ENCODE measurements at places on chromosomes 7 and 10.

DNA sequence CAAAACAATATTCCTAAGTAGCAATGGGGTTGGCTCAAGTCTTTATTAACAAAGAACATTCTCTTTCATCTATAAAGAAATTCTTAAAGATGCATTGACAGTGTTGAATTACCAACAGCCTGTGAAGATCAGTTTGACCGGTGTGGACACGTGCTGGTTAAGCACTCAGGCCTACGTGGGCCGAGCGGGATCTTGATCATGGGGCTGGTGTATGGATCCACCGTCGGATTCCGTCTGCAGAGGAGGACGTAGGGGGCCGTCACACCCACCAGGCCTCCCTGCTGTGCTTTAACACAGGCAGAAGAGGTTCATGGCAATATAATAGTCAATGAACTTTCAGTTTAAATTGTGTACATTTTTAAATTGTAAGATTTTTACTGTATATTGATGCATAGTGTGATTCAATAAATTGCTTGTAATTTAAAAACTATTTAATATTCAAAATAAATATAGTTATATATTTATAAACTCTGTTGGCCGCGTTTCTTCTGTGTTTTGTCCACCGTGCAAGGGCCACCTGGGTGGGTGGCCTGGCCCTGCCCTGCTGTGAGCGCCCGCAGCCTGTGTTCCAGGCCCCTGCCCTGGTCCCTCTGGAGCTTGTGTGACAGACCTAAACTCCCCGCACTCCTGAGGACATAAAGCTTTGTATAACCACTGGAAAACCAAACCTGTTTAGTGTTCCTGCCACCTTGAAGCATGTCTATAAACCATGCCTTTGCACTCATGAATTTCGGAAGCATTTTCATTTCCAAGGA, 1.9 kb upstream of the BHLHA15 start:
- peak; percentile 22 for DNase-seq

DNA sequence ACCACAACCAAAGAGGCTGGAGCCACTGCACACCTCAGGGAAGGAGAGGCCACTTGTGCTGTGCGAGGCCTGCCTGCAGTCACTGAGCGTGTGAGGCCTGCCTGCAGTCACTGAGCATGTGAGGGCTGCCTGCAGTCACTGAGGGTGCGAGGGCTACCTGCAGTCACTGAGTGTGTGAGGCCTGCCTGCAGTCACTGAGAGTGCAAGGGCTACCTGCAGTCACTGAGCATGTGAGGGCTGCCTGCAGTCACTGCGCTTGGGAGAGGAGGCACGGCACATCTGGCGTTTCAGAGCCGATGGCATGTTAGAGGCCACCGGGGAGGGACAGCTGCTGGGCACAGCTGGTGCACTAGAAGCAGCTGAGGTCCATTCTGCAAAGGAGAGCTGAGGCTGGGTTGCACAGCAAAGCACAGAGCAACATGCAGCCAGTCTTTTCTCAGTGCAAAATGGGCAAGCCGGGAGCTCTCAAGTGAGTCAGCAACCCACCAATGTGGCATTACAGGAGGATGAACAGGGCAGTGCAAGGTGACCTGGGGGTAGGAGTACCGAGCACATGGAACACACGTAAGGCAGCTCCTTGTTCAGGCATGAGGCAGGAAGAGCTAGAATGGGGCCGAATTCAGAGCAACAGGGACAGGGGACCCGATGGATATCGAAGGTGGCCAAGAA, 540.1 kb downstream of the PTPRN2 start:
- no peak for DNase-seq

DNA sequence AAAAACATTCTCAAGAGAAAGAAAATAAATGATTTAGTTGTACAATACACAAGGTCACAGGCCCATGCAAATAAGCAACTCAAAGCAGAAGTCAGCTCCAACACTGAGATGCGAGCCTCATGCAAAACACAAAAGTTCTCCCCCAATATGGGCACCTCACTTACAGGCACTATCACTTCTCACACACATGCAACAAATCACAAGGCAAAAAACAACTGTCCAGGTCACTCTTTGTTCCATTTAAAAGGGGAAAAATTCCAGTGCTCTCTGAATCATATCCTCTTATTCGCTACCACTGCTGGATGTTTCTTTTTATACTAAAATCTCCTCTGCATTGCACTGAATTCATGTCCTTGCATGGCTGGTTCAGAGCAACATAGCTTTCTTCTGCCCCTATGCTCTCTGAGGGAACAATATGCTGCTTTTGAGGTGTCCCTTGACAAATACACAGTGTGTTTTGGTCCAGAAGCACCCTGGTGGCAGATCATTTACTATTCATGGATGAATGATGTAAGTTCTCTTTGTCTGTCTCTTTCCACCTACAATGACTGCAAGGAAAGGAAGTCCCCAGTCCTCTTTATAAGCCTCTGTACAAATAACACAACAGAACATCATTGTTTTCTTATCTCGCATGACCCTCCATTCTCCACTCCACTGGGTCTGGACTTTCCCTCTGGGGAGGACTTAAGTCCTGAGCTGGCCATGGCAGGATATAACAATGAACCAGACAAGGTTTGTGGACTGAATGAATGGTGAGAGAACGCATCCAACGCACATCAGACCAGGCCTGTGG, 85.4 kb upstream of the GSDME start:
- no peak for DNase-seq

- no peak for DNase-seq
These were observed 4.6 kb downstream of the CYREN start for GRCh38 chr7:135165862-135166261.

GRCh38 chr10:10777279-10777678, 240.4 kb upstream of the CELF2 start:
- DNase-seq, result no peak
